ENCODE measurements at places on chromosomes 11 and 22. TPM values are rescaled to one million over a fixed set of nuclear protein-coding genes. Genes with fewer than 3 reads are reported as not detected.

SCGB1D2 gene
- total RNA-seq, result not detected

PKDREJ gene
- 0.07 TPM for total RNA-seq

CCDC81 gene
- total RNA-seq, result 0.35 TPM

GALNT18 gene
- 17.3 TPM for total RNA-seq

PKNOX2 gene
- 5.1 TPM for total RNA-seq

DNA sequence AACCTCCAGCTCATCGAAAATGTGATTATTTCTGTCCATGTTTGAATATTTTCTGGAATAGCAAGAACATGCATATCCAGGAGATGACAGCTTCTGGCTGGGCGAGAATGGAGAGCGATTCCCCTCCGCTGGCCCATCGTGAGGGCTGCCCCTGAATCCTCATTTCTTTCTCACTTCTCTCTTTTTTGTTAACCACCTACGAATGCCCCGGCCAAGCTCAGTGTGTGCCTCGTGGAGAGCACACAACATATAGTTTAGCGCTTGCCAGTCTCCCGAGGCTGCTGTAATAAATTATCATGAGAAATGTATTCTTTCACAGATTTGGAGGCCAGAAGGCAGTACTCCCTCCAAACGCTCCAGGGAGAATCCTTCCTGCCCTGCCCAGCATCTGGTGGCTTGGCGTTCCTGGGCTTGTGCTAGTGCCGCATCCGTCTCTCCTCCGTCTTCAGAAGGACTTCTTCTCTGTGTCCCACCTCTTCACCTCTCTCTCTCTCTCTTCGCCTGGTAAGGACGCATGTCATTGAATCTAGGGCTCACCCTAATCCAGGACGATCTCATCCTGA lies 1306.0 kb downstream of the TBC1D22A start:
- DNase-seq, result no peak

DNA sequence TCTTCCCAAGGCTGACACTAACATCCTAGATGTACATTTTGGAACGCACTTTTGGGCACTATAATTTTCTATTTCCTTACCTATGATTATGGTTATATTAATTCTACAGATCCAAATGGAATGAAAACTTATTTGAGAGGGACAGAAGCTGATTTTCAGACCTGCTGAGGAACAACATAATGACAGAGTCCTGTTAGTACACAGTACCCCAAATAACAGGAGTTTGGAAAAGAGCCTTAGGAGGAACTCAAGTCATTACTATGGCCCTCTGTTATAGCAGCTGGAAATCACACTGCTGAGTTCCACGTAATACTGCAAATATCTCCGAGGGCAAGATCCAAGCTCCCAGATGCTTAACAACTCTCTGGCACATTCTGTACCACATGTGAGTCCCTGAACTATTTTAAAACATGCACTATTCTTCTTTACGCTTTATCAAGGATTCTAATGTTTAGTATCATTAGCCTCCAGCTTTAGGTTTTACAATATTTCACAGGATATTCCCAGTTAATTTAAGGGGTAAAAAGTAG lies 1027.7 kb upstream of the CCDC90B start:
- no peak for DNase-seq

DNA sequence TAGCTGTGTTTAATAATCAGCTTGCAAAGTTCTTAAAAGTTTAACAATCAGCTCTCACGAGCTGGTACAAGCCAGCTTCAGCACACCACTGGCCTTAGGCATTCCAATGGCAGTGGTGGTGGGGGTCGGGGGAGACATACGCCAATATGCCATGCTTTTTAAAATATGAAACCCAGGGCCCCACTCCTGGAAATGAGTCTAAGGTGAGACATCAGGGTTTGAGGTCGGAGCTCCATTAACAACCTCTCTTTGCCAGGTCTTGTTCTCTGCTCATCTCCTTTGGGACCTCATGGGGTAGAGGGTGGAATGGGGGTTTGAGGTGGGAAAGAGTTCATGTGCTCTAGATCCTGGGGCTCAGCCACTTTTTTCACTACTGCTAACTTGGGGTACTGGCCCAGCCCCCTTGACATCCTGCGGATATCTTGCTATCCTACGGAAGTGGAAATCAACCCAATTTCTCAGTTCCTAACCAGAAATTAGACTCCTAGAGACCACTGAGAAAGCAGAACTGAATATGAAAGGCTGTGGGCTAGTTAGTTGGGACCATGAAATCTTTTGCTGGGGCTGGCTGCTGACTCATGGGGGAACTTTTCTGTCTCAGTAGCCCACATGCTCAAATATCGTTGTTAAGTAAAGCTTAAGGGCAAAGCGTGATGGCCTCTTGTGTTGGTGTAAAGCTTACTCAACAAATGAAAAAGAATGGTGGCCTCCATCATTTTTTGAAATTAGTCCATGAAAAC lies 90.1 kb downstream of the PDHX start:
- DNase-seq, result no peak

ART1 gene
- total RNA-seq, result 2.2 TPM

GRCh38 chr22:36471341-36471821 lies 10.1 kb downstream of the TXN2 start:
- DNase-seq, result no peak

PHOX2A gene
- total RNA-seq, result not detected

GRCh38 chr11:17405232-17406005 lies 17.0 kb upstream of the KCNJ11 start:
- DNase-seq, result peak; percentile 71

DNA sequence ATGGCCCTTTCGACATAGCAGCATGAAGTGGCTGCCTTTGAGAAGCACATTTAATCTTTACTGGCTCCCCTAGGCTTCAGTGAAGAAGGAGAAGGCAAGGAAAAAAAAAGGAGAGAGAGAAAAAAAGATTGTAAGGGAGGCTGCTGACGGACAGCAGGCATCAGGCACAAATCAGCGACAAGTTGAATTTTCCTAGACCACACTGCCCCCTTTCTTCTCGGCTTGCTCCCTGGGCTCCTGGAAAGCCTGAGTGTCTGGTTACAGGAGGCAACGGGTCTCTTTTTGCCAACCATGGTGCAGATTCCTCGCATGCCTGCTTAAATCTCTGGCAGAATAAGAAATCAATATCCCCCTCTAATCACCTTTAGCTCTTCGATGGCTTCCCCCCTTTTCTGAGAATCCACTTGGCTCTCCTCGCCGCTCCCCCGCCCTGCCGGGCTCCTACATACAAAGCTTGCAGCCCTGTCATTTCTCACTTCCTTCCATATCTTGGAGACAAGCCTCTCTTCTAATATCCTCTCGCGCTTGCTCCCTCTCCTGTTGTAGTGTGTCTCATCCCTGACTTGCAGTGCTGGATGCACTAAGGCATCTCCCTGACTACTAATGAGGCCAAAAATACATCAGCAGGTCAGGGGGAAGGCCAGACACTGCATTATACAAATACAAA lies 14.3 kb downstream of the BLID start:
- peak; percentile 67 for DNase-seq

DNA sequence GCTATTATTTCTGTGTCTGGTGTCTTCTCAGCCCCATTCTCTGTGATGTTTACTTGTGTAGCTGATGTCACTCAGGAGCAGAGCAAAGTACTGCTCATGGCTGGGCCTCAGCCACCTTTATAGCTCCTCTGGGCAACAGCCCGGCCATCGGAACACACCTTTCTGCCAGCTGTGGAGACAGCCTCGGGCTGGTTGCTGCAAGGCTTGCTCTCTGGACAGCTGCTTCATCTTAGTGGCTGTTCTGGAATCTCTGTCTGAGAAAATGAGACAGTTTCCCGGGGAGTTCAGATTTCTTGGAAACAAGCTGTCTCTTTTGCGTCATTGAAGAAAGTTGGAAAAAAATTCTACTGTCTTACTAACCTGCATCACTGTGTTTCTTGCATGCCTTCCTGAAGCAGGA lies 20.0 kb downstream of the THY1 start:
- no peak for DNase-seq

GRCh38 chr22:44335903-44336803 lies 23.4 kb upstream of the SHISAL1 start:
- no peak for DNase-seq

GRCh38 chr11:65917077-65917433 lies 1.8 kb downstream of the C11orf68 start:
- DNase-seq, result no peak

DNA sequence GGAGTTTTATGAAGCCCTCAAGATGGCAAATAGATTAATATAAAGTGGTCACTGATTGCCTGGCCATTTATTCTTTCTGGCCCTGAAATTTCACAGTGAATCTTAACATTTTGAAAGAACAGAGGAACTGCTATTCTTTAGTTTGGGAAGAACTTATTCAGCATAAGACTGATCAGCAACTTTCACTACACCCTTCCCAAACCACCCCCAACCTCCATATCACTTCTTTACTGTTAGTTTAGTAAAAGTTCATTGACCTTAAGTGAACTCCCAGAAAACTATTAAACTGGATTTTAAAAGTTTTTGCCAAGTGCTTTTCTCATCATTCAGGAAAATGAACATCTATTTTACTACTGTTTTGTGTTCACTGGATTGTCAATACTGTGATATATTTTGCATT lies 77.4 kb downstream of the NARS2 start:
- no peak for DNase-seq

SEZ6L gene
- total RNA-seq, result not detected

GRCh38 chr22:39422101-39422500 lies 22.5 kb downstream of the TAB1 start:
- DNase-seq, result no peak

GRCh38 chr11:132962041-132962440 lies 570.3 kb downstream of the OPCML start:
- no peak for DNase-seq

ROBO4 gene
- total RNA-seq, result 48.3 TPM

BCO2 gene
- total RNA-seq, result 86.1 TPM

DNA sequence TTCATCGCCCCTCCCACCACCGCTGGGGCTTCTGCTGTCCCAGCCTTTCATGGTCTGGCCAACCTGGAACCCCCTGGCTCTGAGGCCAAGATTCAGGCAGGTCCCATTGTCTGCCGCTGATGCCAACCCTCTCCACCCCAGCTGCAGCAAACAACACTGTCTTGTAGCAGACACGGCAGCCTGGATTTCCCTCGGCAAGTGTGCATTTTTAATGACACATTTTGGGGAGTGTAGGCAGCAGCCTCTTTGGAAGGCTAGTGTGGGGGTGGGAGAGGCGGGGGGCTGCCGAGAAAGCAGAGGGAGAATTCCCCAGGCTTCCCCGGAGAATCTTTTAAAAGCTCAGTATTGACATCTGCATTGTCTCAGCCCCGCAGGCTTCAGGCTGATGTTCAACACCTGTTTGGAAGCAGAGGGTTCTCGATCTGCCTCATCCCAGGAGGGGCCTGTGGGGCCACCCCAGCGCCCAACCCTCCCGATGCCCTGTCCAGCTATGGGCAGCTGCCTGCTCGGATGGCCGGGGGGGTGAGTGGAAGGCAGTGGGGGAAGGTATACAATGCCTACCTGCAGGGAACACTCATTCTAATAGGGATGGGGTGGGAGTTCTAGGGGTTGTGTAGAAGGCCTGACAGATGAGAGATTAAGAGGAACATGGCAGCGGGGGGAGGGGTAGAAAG lies 41.5 kb downstream of the NECTIN1 start:
- no peak for DNase-seq

- DNase-seq, result peak; percentile 84
Observed at GRCh38 chr11:3836903-3837302, 3.9 kb downstream of the RHOG start.

DNA sequence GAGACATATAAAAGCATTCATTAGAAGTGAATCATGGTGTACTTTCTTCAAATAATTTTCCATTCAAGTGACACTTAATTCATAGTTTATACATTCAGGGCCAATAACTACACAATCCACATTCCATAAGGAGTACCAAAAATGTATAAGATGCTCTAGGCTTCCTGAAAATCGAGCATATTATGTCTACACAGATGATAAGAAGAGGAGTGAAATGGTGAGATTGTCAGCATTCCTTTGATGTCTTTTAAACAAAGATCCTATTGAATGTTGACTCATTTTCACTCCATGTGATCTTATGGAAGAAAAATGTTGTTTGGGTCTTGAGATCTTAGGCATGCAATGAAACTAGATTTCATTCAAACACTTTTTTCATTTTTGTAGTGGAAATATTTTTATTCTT lies 843.2 kb downstream of the KCNA4 start:
- no peak for DNase-seq

DNA sequence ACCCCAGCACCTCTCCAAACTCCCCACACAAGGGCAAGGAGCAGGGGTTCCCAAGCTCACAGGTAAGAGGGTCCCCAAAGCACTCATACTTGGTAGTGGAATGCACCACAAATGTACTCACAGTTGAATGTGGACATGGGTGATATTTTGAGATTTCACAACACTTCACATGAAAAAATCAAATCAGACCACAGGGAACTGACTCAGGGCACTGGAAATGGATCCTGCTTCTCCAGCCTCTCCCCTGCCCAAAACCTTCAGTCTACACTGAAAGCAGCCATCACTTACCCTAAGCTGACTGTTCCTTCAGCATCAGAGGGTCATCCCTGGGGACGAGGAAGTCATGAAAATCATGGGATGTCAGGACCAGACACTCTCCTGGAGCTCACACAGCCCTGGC lies 40.2 kb downstream of the SCGB1A1 start:
- DNase-seq, result no peak
